Stimulated activated CD8-positive, alpha-beta memory T cell treated with anti-CD3 and anti-CD28 coated beads, Interleukin-15, amount 100 ng/mL, for 48 hours (primary cell): ENCODE measurements at places on chromosomes 1 and 21.

DNA sequence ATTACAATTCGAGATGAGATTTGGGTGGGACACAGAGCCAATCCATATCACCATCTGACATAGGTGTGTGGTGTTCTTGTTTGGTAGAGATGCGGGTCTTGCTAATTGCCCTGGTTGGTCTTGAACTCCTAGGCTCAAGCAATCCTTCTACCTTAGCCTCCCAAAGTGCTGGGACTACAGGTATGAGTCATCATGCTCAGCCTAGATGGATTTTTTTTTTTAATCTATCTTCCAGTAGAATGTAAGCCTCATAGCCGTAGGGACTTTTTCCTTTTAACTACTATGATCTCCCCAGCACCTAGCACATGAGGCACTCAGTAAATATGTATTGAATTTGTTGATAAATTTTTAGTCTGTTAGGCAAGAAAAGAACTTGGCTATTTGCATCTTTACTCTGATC lies 94.6 kb upstream of the TENT5C start:
- DNase-seq: no peak

GRCh38 chr1:27365372-27366112 lies 1.2 kb downstream of the MAP3K6 start:
- no peak for DNase-seq

GRCh38 chr1:171730052-171730451 lies 11.8 kb downstream of the VAMP4 start:
- no peak for DNase-seq

DNA sequence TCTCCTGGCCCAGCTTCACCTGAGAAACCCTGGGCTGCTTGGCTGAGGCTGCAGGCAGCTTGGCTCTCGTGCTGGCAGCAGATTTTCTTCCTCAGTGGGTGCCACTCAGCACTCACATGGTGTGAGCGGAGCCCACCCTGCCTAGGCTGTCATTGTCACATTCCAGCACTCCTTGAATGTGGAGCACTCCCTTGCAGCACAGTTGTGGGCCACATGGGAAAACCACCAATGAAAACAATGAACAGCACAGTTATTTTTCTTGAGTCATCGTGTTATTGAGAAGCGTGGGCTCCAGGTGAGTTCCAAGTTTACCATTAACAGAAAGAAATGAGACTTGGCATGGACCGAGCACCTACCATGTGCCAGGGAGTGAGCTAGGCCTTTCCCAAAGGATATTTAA lies 27.2 kb upstream of the TRIM67 start:
- no peak for DNase-seq

GRCh38 chr1:16111771-16112595 lies 38.5 kb upstream of the FAM131C start:
- no peak for DNase-seq

DNA sequence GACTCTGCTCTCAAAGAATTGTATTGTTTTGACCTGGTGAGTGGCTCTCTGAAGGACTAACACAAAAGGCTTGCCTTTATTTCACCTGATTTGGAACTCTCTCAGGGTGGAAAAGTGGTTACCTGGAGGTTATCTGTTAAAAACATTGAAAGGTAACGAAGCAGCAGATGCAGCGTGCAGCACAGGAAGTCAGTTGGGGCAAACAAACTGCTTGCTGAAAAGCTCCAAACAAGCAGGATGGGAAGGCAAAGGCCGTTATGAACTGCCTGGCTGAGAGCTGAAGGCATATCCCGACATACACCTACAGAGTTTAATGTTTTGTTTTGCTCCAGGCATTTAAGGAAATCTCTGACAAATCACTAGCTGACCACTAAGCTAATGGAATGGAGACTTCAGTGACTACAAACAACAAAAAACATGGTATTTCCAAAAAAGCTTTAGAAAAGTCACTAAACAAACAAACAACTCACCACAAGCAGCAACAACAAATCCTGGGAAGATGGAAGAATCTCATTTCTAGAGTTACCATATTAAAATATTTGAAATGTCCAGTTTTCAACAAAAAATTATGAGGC lies 44.3 kb upstream of the BATF3 start:
- DNase-seq: no peak

- no peak for DNase-seq
Measured at GRCh38 chr1:66695116-66695515, 57.1 kb upstream of the DYNLT5 start.

GRCh38 chr21:17925000-17925610 lies 105.9 kb upstream of the C21orf91 start:
- peak; percentile 19 for DNase-seq

GRCh38 chr1:235865565-235866204 lies 1.0 kb downstream of the LYST start:
- no peak for DNase-seq

DNA sequence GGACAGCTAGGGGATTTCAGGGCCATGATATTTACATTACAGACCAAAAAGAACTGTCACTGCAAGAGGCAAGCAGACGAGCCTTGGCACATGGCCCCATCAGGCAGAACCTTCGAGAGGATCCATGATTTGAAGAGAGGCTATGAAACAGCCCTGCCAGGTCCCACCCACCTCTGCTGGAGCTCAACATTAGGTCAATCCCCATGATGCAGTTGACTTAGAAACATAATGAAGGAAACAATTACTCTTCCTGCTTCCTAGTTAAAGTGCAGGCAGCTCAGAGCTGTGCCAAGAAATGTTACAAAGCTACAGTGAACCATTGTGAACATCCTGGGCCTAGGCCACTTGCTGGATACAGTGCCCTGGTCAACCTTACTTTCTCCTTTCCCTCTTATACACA lies 41.7 kb upstream of the PTCH2 start:
- no peak for DNase-seq

DNA sequence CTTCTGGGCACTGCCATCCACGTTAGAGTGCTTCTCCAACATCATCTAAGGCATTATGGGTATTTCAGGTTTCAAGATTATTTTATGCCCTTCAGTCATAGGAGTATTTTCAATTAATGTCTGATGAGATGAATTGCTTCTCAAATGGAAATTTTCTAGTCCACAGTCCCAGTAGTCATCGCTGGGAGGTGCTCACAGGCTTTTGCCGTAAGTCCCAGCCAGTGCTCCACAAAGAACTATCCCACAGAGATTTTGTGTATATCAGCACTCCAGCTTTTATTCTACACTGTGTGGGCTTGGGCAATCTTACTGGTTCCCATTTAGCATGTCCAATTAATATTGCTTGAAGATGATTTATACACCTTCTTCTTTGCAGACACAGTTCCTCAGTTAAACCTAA lies 61.0 kb downstream of the SMYD2 start:
- no peak for DNase-seq

- no peak for DNase-seq
Measured at GRCh38 chr1:208166340-208167138, 77.6 kb downstream of the PLXNA2 start.

GRCh38 chr21:42475036-42475435 lies 21.0 kb downstream of the RSPH1 start:
- no peak for DNase-seq

DNA sequence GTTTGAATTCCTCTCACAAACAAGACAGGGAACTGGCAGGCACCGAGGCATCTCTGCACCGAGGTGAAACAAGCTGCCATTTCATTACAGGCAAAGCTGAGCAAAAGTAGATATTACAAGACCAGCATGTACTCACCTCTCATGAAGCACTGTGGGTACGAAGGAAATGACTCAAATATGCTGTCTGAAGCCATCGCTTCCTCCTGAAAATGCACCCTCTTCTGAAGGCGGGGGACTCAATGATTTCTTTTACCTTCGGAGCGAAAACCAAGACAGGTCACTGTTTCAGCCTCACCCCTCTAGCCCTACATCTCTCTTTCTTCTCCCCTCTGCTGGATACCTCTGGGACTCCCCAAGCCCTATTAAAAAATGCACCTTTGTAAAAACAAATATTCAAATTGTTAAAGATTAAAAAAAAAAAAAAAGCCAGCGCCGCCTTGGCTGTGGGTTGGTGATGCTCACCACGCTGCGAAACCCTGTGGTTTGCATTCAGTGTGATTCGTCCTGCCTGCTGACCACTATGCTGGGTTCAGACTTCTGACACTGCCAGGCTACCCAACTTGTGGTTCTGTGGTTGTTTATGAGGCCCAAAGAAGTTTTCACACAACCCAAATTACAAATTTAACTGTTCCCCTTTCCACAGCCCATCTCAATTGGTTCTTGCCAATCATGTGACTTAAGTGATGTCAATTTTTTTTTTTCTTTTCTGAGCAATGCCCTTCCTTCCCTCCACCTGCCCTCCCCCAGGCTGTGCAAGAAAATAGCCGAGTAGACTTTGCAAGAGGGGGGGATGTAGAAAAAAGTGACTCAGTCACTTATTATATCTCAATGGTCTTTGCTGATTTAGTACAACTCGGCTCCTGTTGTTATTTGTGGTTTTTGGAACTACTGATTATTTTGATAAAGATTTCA lies at the start of gene RUNX1:
TSS of gene RUNX1 (minus strand) at position 597 of the 912 bp plus-strand sequence.
- DNase-seq: peak; percentile 77

DNA sequence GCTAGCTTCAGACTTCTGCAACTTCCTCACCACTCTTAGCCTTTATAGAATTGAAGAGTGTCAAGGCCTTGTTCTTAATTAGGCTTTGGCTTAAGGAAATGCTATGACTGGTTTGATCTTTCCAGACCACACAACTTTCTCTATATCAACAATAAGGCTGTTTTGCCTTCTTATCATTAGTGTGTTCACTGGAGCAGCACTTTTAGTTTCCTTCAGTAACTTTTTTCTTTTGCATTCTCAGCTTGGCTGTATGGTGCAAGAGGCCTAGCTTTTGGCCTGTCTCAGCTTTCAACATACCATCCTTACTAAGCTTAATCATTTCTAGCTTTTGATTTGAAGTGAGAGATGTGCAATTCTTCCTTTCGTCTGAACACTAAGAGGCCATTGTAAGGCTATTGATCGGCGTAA lies 8.6 kb downstream of the PRKACB start:
- DNase-seq: no peak

GRCh38 chr1:227167276-227168101 lies 150.8 kb downstream of the CDC42BPA start:
- DNase-seq: no peak

- no peak for DNase-seq
Measured at GRCh38 chr1:230185076-230186001, 118.3 kb downstream of the GALNT2 start.

DNA sequence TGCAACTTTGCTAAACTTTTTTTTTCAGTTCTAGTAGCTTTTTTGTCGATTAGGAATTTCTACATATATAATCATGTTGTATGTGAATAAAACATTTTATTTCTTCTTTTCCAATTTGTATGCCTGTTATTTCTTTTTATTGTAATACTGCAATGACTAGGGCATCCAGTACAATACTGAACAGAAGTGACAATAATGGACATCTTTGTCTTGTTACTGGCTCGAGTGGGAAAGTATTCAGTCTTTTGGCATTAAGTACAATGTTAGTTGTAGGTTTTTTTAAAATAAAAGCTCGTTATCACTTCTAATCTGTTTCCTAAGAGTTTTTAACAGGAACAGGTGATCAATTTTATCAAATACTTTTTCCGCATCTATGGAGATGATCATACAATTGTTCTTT lies 9.8 kb downstream of the STPG1 start:
- no peak for DNase-seq

DNA sequence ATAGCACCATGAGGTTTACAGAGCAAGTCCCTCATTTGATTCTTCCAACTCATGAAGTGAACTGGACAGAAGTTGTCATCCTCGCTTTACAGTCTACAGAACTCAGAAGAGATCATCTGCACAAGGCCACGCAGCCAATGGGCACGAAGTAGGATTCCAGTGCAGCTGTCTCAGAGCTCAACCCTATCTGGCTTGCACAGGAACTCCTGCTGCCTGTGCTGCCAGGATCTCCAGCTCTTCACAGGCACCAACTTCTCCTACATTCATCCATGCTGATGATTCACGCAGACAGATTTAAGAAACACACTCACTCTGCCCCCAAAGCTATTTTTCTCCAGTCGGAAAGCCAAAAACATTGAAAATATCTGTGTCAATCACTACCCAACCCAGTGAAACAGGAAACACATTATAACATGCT lies 157.0 kb downstream of the RERE start:
- no peak for DNase-seq

GRCh38 chr1:110040548-110040947 lies 6.1 kb downstream of the STRIP1 start:
- DNase-seq: peak; percentile 9

- DNase-seq: no peak
Measured at GRCh38 chr1:110176299-110176956, 26.1 kb downstream of the SLC6A17 start.

- DNase-seq: no peak
Measured at GRCh38 chr21:34535886-34536285, 23.9 kb upstream of the KCNE1 start.

DNA sequence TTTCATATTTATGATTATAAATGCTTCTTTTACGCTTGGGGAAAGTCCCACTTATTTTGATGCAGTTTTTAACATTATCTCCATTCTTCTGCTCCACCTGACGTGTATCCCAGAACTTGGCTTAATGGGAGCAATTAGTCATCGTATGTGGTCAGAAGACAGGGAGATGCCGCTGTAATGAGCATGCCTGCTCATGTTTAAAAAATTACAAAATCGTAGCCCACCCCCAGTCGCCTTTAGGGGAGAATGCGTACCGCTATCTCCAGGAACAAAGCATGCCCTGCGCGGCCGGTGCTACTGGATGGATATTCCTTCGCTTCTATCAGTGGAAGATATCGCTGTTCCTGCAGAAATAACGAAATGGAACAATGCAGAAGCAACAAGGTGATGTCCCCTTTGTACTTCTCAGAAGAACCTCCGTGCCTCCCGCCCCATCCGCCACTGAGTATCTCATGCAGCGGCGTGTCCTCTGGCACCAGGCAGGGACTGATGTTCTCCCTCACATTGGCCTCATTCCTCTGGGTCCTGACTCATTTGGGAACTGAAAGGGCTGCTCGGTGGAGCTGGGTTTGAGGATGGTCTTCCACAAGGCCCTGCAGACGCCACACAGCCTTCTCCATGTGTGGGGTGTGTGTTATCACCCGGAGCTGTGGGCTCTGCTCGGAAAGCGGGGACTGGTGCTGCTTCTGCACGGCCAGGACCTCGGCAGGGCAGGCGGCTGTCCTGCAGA lies 116.3 kb upstream of the COL6A1 start:
- no peak for DNase-seq

DNA sequence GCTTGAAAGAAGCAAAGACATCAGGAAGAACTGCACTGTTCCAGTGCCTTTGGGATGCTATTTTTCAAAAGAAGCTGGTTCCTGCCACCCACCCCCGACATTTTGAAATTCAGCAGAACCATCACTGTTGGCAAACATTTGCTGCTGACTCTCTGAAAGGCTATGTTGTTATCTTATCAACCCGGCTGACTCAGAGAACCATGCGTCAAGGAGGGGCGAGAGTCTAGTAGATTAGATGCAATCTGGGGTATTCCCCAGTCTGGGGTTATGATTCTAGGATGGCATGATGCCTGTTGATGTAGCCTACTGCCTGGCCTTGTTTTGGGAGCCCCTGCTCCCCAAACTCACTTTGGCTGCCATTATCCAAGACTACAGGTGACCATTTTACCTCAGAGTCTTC lies 267.8 kb upstream of the RUNX1 start:
- peak; percentile 5 for DNase-seq

GRCh38 chr1:8516793-8517556 lies 199.1 kb downstream of the SLC45A1 start:
- DNase-seq: no peak

DNA sequence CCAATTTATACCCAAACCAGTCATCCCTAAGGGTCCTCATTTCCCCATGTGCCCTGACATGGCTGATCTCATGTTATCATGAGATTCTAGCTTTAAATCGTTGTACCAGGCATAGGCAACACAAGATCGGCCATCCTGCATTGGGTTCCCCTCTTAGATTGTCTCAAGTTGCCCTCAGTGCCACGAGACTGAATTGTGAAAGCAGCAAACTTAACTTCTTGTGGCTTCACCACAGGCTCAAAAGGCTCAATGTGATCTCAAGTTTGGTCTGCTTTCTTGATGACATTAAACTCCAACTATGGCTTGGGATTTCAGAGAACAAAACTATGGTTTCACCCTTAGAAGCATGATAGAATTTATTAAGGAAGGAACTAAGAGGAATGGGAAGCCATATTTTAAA lies 168.5 kb upstream of the SYT6 start:
- DNase-seq: no peak
